Stimulated activated CD4-positive, alpha-beta T cell treated with anti-CD3 and anti-CD28 coated beads, TNF-alpha, amount 100 ng/mL, for 24 hours (primary cell): ENCODE measurements at places on chromosomes 2 and 18.

- DNase-seq: no peak
These were observed 483.0 kb downstream of the CCDC85A start for GRCh38 chr2:56666777-56667176.

GRCh38 chr2:127674241-127675209 is 805 bp downstream of the LIMS2 start:
- no peak for DNase-seq

- DNase-seq: no peak
These were observed 6.7 kb upstream of the LCT start for GRCh38 chr2:135843671-135844070.

DNA sequence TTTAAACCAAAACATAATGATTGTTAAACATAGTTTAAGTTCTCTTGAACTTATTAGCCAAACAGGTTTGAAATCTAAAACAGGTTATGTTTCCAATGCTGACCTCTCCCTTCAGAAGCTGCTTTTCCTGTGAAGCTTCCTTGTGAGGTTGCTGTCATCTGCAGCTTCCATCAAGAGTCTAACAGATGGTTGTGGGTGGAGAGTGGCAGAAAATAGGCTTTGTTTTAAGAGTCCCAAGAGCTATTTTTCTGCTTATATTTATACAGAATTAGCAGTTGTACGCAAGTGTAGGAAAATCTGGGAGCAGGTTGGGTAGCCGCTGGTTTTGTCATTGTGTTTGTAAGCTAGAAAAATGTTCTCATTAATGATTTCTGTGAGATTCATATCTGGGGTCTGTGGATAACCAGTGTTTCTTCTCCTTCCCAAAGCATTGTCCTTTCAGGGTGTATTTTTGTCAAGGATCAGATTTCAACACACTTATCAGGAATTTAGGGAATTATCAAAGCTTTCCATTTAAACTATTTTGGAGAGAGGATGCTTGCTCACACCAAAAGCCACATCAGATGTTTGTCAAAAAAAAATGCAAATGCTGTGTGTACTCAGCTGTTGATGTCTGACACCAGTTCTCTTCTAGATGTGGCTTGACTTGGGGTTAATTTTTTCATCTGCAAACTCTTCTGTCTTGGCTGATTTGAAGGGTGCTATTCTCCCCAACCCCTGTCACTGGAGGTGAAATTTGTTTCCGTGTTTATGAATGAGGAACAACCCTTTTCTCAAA is 78.1 kb upstream of the KIF5C start:
- DNase-seq: no peak

DNA sequence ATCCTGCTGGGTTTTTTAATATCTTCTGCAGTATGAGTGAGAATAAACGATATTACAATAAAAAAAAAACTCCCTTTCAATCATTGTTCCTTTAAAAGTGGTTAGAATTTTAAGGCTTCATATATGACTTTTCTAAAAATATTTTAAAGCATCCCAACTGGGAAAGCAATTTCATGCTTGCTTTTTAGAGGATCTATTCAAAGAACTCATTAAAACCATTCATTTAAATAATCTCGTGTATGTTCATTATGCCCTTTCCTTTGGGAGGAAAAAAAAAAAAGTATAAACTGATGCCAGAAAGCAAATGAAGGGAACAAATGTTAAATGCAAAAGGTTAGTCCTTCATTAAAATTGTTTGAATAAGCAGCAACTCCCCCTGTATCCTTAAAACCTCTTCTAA is 81.2 kb downstream of the XIRP2 start:
- no peak for DNase-seq

GRCh38 chr2:131132729-131133128 is 27.6 kb downstream of the PLEKHB2 start:
- DNase-seq: no peak

DNA sequence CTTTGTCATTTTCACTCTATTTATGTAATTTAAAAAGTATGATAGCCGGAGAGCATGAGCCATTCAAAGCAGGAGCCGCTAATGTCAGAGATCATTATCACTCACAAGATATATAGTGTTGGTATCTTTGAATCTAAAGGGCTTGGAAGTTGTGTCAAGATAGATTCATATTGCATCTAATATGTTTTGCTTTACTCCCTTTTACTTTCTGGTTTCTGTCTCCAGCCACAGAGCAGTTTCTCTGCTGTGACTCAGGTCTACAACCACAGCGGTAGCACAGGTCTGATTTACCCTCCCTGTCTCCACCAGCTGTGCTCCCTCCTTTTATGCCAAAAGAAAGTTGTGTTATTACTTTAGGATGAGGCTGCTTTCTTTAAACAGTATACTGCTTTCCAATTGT is 424.0 kb downstream of the ARHGAP15 start:
- no peak for DNase-seq

DNA sequence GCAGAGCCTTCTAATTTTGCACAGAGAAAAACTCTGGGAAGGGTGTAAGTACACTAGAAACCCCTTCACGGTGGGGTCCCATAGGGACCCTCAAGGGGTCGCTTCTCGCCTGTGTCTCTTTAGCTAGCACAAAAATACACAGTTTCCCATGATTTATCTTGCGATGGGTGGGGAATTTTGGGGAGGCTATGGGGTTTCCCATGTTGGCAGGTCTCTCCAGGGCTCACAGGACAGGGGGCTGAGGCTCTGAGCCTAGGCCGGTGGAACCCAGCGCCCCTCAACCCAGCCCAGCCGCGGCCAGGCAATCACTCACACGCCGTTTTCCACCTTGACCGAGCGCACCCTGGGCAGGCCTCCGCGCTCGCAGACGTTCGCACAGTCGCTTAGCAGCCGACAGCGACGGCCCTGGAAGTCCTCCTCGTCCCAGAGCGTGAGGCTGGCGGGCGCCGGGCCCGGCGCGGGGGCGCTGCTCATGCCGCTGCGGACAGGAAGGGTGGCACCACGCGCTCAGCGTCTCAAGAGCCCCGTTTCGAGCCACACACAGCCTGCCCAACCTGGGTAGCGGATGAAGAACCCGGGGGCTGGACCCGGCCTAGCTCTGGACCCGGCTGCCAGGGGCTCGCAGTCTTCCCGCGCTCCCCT is 398 bp downstream of the CRYBA2 start:
- DNase-seq: no peak

- no peak for DNase-seq
These were observed 394.9 kb upstream of the TRIB2 start for GRCh38 chr2:12321886-12322285.

- no peak for DNase-seq
These were observed 2.4 kb upstream of the OTOS start for GRCh38 chr2:240142859-240143258.

DNA sequence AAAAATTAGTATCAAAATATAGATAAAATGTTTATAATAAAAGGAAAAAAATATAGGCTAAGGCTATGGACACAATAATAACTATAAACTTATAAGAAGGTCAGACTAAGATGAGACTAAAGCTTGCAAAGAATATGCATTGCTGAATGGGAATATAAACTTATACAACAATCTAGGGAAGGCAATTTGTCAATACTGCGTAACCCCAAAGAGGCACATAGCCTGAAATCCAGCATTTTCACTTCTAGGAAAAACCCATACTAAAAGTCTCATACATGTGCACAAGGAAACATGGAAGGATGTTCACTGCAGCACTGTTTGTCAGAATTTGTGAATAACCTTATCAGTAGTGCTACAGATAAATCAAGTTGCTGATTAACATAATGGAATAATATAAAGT is 45.5 kb downstream of the FANCL start:
- no peak for DNase-seq

DNA sequence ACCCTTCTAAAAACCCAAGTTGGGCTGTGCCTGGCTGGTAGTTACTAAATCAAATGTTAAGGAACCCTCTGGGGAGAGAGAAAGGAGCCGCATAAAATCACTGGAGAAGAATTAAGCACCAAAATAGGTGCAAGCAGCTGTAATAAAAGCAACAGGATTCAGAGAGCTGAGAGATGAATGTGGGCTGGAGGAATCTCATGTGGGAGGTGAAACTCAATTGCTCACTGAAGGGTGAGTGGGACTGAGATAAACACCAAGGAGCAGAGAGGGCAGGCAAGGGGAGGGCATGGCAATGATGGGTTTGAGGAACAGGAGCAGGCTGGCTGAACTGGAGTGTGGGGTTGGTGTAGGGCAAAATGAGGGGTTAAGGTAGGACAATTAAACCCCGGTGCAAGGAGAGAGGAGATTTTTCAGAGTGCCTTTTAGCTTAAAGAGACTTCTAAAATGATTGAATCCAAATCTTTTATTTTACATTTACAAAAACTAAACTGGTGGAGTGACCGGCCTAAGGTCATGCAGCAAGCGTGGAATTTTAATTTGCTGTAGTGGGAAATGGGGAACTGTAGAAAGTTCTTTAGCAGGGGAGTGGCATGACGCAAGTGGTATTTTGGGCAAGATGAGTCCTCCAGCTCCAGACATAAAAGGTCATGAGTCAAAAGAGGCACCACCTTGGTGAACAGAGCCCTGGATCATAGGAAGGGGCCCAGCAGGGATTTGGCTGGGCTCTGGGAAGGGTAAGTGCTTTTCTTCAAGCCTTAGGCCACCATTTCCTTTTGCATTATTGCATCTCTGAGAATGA is 10.5 kb downstream of the PLB1 start:
- no peak for DNase-seq

- no peak for DNase-seq
These were observed 18.8 kb downstream of the RAB31 start for GRCh38 chr18:9726936-9727335.

DNA sequence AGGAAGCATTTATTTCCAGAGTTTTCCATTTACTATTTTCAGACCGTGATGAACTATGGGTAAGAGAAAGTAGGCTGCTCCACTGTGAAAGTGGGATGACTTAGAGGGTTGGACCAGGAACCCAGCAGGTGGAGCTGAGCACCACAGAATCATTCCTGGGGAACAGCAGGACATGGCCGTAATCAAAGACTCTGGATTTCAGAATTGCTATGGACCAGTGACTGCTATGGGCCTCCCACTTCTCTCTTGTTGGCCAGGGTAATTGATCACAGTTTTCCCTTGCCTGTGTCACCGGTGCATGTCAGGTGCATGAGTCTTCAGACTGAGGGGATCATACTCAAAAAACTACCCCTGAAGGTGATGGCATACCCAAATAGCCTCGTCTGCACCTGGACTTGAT is 90.6 kb upstream of the GPC1 start:
- DNase-seq: no peak

GRCh38 chr2:134405611-134406081 is 151.8 kb downstream of the MGAT5 start:
- DNase-seq: no peak

- no peak for DNase-seq
These were observed 43.6 kb downstream of the MC2R start for GRCh38 chr18:13871701-13872100.

DNA sequence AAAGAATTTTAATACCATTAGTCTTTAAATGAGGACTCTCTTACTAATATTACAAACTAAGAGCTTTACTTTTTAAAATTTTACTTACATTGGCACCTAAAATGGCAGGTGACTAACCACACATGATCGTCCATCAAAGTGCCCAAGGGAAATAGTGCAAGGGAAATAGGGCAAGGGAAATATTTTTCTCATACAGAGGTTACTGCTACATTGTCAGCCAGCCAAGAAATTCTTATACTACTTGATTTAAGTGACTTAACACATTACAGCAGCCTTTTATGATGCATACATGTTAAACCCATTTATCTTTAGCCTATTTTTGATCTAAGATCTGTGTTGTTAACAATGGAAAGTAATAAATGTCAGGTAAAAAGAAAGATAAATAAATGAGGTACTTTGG is 587.2 kb upstream of the PKDCC start:
- DNase-seq: no peak

GRCh38 chr2:42457011-42457410 is 36.8 kb downstream of the KCNG3 start:
- no peak for DNase-seq

- no peak for DNase-seq
These were observed 9.1 kb upstream of the C1GALT1C1L start for GRCh38 chr2:43685357-43685756.

DNA sequence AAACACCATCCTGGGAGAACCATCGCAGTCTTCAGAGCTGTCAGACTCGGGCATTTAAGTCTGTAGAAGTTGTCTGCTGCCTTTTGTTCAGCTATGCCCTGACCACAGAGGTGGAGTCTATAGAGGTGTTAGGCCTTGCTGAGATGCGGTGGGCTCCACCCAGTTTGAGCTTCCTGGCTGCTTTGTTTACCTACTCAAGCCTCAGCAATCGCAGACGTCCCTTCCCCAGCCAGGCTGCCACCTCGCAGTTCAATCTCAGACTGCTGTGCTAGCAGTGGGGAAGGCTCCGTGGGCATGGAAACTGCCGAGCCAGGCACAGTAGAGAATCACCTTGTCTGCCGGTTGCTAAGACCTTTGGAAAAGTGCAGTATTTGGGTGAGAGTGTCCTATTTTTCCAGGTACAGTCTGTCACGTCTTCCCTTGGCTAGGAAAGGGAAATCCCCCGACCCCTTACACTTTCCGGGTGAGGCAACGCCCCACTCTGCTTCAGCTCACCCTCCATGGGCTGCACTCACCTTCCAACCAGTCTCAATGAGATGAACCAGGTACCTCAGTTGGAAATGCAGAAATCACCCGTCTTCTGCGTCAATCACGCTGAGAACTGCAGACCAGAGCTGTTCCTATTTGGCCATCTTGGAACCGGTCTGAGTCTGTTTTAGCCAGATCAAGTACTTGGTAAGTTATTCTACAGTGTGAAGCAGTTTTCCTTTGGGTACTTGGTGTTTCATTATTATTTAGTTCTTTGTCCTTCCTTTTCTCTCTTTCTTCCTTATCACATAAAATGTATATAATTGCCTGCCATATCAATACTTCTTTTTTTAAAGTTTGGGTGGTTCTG is 71.5 kb downstream of the CDC42EP3 start:
- peak; percentile 20 for DNase-seq

DNA sequence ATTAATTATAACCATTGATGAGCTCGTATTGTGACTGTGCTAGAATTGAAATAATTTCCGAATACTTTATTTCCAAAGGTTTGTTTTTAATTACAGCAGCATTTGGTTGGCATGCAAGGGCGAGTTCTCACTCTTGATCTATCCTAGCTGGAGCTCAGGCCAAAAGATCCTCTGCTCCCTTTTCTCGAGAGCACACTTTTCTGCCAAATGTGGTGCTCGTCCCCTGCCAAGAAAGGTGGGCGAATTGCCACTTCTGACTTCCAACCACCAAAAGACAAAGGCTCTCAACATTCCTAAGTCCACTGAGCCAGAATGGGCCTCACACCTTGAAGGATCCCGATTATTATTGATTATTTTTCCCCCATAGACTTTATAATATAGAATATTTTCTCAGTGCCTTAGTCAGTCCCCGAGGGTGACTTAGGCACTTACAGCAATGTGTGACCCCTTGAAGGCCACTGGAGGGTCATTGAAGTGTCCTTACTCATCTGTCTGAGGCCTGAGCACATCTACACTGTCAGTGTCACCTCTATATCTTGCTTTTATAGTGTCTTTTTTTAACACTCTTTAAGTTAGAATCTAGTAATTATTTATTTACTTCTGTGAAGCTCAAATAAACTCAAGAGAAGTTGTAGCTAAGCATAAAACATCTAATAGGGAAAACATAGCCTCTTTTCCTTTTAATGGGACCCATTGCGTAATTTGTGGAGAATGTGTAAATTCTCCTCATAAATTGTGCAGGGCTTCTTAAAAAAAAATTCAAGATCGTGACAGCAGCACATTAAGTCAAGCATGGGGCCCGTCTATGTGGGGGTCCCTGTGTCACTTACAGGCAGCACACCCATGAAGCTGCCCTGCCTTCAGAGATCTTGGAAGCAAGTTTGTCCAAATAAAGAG is 98.3 kb downstream of the MEIS1 start:
- no peak for DNase-seq
